ENCODE measurements at places on chromosomes 1 and 21. TPM values are rescaled to one million over a fixed set of nuclear protein-coding genes. Genes with fewer than 3 reads are reported as not detected.

ANKRD35 gene
- total RNA-seq: not detected

NBPF1 gene
- total RNA-seq: 32.7 TPM

AUNIP gene
- 3.0 TPM for total RNA-seq

AMY2A gene
- total RNA-seq: not detected

KIF14 gene
- 14.2 TPM for total RNA-seq

PTGS2 gene
- 0.35 TPM for total RNA-seq

RIPK4 gene
- 2.4 TPM for total RNA-seq

CCSAP gene
- total RNA-seq: 6.3 TPM

FMO1 gene
- not detected for total RNA-seq

CELA3B gene
- not detected for total RNA-seq

AADACL4 gene
- total RNA-seq: not detected

NCF2 gene
- total RNA-seq: 0.60 TPM

ERG gene
- total RNA-seq: not detected

CRABP2 gene
- 900 TPM for total RNA-seq

OPTC gene
- total RNA-seq: not detected

SELL gene
- total RNA-seq: not detected

GNAT2 gene
- total RNA-seq: not detected

KRTAP7-1 gene
- total RNA-seq: not detected

HPCAL4 gene
- 0.04 TPM for total RNA-seq

IFNLR1 gene
- total RNA-seq: 3.5 TPM

MACF1 gene
- 146 TPM for total RNA-seq

ERICH3 gene
- total RNA-seq: 0.14 TPM

ETNK2 gene
- 24.7 TPM for total RNA-seq

FAM110D gene
- 6.8 TPM for total RNA-seq

AADACL3 gene
- total RNA-seq: not detected

FASLG gene
- total RNA-seq: not detected

ITLN2 gene
- not detected for total RNA-seq

GPR161 gene
- total RNA-seq: 17.0 TPM

AQP10 gene
- 4.8 TPM for total RNA-seq

CHI3L1 gene
- total RNA-seq: not detected

FBXO2 gene
- 15.8 TPM for total RNA-seq

ELAVL4 gene
- not detected for total RNA-seq

MNDA gene
- total RNA-seq: not detected

IFFO2 gene
- 8.0 TPM for total RNA-seq

EFHD2 gene
- 58.2 TPM for total RNA-seq

KCNJ9 gene
- total RNA-seq: 0.03 TPM

TSPAN2 gene
- 26.6 TPM for total RNA-seq

TCEA3 gene
- 203 TPM for total RNA-seq
